ENCODE measurements at places on chromosomes 5 and 9.

DNA sequence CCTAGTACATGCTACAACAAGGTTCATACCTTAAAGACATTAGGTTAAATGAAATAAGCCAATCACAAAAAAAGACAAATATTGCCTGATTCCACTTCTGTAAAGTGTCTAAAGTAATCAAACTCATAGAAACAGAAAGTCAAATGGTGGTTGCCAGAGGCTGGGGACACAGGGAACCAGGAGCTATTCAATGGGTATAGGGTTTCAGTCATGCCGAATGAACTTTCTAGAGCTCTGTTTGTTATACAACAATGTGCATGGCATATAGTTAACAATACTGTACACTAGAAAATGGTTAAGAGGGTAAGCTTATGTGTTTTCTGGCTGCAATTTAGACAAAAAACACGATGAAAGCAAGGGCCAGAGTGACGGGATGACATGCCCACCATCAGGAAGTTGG is 70.8 kb upstream of the EGFLAM start:
- no peak for DNase-seq

- DNase-seq, result peak; percentile 3
Observed at GRCh38 chr5:72138943-72139521, 31.8 kb downstream of the MAP1B start.

DNA sequence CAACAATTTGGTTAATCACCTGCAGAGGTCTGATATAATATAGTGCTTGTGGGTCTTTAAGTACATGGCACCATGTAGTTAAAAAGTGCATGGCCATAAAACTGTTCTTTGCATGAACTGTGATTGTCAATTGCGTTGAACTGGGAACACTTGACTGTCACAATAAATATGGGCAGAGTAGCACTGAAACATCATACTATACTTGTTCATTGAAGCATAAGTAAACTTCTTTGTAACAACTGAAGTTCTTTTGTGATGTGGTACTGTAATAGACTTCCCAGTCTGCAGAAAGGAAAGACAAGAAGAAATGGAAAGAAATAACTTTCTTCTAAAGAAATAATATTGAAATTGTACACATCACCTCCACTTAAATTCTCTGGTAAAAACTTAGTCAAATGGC is 9.8 kb upstream of the NTRK2 start:
- no peak for DNase-seq

DNA sequence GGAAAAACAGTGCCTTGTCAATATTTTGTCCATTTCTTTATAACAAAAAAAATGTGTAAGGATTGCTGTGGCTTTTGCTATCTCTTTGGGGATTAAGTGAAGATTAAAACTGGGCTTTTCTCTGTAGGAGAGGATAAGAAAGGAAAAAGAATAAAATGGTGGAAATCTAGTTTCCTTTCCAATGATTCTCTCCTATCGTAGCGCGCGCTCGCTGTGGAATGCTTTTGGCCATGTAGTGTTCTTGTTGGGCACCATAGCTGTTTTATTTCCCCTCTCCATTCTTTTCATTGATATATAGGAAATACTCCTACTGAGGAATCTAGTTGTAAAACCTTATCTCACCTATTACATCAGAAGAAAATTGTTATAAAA is 1.5 kb downstream of the STXBP1 start:
- DNase-seq, result no peak

DNA sequence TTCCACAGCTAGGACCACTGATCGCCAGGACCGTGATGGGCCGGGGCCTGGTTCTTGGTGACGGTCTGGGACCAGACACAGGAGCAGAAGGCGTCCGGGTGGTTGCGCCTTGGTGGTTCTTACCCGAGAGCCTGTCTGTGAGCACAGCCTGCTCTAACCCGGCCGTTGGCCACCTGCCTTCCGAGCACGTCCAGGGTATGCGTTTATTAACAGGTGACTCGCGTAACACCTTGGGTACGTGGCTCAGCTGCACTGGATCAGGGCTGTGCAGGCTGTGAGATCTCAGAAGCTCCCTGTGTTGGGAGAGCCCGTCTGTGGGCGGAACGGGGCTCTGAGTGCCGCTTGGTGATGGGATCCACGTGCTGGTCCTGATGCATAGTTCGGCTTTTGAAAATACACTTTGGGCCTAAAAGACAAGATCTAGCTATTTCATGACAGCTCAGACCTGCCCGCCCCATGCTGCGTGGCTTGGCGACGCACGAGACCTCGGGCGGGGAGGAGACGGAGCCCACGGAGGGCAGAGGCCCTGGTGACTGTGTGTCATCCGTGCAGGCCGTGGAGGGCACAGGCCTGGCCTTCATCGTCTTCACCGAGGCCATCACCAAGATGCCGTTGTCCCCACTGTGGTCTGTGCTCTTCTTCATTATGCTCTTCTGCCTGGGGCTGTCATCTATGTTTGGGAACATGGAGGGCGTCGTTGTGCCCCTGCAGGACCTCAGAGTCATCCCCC is 6.7 kb upstream of the SLC6A18 start:
- DNase-seq, result no peak

DNA sequence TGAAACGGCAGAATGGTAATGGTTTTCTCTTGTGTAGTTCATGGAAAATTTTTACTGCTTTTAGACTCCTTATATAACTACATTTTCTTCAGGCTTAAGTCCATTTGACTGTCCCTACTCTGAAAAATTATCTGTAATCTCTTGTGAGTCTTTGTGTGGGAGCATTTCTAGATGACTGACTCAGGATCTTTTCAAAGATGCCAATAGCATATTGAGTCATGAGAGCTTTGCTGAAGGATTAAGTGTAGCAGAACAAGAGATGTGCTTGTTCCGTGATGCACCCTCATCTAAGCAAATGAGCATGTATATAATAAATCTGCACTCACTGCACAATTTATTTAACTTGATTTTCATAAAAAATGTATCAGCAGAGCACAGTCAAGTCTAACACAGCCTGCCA is 298.7 kb upstream of the CDH6 start:
- DNase-seq, result no peak

- peak; percentile 34 for DNase-seq
Observed at GRCh38 chr5:126597156-126597555, 2.1 kb upstream of the ALDH7A1 start.

DNA sequence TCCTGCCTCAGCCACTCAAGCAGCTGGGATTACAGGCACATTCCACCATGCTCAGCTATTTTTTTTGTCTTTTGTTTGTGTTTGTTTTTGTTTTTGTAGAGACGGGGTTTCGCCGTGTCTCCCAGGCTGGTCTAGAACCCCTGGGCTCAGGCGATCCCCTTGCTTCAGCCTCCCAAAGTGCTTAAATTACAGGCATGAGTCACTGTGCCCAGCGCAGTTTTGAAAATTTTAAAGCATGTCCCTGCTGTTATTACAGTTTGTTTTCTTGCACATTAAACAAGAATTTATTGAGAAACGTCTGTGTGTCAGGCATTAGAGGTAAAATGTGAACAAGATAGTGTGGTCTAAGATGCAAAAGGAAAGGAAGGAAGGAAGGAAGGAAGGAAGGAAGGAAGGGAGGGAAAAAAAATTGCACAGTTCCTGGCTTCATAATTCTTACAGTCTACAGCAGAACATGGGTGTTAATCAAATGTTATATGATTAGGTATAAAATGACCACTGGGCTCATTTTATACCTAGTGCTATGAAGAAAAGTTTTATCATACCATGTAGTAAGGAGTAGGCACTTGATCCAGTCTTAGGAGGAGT is 205.4 kb downstream of the SNX18 start:
- no peak for DNase-seq

DNA sequence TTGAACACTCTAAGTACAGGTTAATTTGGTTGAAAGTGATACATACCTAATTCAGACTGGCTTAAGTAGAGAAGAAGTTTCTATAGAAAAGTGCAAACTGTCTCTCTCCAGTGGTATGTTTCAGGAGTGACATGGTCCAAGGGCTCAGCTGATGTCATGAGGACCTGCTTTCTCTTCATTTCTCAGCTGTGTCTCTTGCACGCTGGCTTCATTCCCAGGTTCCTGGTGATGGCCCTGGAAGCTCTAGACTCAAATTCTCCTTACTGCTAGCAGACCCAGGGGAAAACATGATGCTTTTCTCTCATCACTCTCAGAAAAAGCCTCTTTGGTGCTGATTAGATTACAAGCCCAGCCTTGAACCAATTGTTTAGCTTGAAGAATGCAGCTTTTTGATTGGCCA is 211.9 kb upstream of the CLINT1 start:
- DNase-seq, result no peak

DNA sequence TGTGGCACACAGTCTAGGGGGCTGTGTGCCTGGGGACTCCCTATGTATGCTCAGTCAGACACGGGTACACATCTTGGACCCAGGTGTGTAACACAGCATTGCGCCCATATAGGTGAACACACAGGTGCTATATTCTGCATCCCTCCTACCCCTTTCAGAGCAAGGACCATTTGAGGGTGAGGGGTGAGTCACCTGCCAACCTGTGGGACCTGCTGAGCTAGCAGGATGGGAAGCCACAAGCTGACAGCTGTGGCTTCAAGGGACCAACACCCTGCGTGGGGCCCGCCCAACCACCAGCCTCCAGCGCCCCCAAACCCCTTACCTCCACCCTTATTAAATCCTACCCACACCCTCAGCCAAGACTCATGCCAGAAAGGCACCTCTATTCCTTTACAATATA is 14.6 kb upstream of the AQP7 start:
- DNase-seq, result no peak

GRCh38 chr9:19298436-19299000 is 68.0 kb downstream of the DENND4C start:
- DNase-seq, result no peak

- DNase-seq, result no peak
Observed at GRCh38 chr5:16179936-16180788, 571 bp upstream of the MARCHF11 start.

GRCh38 chr9:2338777-2339365 is 282.7 kb upstream of the VLDLR start:
- no peak for DNase-seq

- no peak for DNase-seq
Observed at GRCh38 chr5:165055476-165055875, 1550.1 kb downstream of the MAT2B start.

- no peak for DNase-seq
Observed at GRCh38 chr5:89988998-89989655, 420.4 kb downstream of the CETN3 start.

DNA sequence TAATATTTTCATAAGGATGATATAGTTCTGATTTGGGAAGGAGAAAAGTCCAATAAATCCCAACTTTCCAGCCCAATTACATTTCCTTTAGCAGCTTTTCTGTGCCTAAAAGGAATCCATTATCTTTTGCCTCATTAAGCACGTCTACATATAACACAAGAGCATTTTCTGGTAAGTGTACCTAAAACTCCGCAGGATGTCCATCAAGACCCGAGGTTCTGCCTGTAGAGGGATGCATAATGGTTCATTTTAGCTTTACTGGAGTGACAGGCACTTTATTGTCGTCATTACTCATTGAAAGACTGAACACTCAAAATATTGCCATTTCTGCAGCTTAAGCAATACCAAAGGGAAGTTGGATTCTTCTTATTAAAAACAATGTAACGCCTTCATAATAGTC is 669.0 kb downstream of the PRELID2 start:
- DNase-seq, result no peak

- no peak for DNase-seq
Observed at GRCh38 chr5:64330728-64331231, 165.1 kb downstream of the RNF180 start.

GRCh38 chr9:128493424-128493823 is 11.1 kb upstream of the GLE1 start:
- DNase-seq, result no peak

- DNase-seq, result peak; percentile 43
Observed at GRCh38 chr5:109479260-109479860, 69.6 kb upstream of the PJA2 start.

- DNase-seq, result no peak
Observed at GRCh38 chr5:50564079-50564478, 102.4 kb upstream of the PARP8 start.

DNA sequence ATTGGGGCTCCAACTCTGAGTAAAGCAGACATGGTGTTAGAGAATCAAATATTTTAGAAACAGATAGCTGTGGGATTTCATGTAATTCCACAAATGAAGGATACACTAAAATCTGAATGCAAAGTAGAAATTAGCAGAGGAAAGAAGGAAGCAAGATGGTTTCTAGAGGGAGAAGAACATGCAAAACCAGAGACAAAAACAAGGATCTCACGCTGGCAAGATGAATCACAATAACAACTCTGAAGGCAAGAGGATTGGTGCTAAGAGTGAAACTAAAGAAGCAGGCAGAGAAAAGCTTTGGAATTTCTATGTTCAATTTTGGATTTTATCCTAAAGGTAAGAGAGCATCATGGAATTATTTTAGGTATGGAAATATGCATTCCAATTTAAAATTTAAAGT is 857.2 kb upstream of the COX7C start:
- DNase-seq, result no peak

GRCh38 chr9:105341434-105342146 is 97.1 kb downstream of the SLC44A1 start:
- peak; percentile 78 for DNase-seq

- DNase-seq, result peak; percentile 98
Observed at GRCh38 chr5:172114875-172115422, 73.1 kb downstream of the STK10 start.

DNA sequence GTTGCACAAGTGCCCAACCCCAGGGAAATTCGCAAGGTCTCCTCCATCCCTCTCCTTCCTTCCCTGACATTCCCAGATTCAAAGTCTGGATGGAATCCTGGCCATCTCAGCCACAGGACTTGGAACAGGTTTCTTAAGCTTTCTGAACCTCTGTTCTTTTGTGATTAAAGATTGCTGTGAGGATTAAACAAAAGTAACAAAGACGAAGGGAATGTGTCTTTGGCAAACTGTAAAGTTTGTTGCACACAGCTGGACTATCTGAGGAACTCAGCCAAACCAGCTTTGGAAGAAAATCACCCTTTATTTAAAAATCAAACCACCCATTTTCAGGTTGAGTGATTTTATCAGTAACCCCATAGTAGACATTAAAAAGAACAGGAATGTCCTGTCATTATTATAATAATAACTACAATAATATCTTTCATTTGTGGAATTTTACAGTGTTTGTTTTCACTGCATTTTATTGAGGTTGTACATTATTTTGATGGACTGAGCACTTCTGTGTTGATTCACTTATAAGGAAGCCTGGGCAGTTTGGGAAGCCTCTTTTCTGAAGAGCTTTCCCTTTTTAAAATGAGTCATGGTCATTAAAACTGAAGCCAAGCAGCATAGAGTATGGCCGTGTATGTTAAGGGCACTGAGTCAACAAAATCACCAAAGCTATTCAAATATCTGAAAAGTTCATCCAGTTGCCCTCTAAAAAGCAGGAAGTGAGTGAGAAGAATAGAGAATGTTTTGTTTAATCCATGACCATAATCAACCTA is 310.2 kb downstream of the AGTPBP1 start:
- DNase-seq, result peak; percentile 19

- no peak for DNase-seq
Observed at GRCh38 chr5:169442403-169442874, 141.1 kb upstream of the SPDL1 start.
